ENCODE measurements at places on chromosomes 7 and 10.

DNA sequence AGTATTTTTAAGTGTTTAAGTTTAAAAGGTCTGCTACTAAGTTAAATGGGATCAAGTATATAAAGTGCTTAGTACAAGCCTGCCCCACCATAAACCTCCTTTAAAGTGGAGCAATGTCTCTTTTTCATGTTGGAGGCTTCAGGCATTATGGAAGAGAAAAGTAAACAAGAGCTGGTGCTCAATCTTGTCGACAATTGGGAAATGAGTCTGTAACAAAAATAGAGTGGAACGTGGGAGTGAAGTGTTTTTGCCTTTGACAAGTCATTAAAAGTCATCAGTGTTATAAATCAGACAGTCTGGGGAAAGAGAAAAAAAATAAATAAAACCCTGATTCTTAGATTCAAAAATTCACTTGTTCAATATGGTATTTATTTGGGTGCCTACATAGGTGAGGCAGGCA lies 44.7 kb downstream of the DNAJC12 start:
- no peak for DNase-seq

DNA sequence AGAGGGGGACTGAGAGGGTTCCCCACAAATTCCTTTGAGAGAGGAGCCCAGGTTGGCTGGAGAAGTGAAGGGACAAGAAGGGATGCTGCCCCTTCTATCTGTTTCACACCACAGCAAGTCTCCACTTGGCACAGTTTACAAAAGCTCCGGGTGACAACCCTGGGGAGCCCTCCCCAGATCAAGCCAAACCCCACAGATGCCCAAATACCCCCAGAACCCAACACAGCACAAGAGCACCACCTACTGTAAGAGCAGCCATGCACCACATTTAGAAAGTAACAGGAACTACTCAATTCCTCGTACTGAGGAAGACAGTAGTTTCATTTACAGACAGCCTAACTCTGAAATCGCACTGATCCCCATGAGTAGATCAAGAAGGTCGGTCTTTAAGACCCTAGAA lies 67.8 kb upstream of the ATP6V0A4 start:
- DNase-seq, result no peak

DNA sequence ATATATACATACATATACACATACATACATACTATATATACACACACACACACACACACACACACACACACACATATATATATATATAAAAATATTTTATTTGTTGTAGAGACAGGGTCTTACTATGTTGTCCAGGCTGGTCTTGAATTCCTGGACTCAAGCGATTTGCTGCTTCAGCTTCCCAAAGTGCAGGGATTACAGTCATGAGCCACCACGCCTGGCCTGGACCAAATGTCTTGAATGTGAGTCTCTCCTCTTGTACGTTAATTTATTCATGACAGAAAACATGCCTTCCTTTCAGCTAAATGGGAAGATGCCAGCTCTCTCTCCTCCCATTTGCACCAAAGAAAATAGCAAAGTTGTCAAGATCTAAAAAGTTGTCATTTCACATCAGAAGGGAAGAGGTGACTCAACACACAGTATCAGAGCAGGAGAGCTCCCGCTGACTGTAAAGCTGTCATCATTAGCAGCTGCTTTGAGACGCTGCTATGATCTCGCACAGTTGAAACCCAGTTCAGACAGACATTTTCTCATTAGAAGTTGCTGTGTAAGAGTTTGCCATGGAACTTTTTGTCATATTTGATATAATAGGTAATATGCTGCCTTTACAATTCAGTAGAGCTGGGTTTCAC lies 224.3 kb downstream of the SFMBT2 start:
- no peak for DNase-seq

GRCh38 chr7:70787286-70787685 lies 344.7 kb upstream of the GALNT17 start:
- no peak for DNase-seq

DNA sequence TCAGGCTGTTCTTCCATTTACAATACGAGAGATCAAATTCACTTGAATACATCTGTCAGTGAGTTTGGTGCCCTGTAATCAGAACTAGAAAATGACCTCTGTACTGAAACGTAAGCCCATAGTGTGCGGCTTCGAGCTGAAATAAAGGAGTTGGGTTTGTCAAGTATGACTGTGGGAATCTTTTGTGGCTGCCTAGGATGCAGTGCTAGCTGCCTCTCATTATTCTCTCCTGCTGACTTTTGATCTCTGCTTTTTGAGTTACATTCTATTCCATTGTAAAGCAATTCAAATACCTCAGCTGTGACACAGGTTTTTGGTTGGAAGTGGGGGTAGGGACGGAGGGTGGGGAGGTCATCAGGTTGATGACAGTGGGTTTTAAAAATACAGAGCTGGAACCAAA lies 40.4 kb downstream of the ICA1 start:
- DNase-seq, result no peak

GRCh38 chr7:99679400-99680191 lies at the start of gene CYP3A5:
TSS of gene CYP3A5 (minus strand) at chr7:99679996. CDS start at chr7:99679896, 100 bp downstream.
- DNase-seq, result no peak

- DNase-seq, result no peak
Observed at GRCh38 chr10:75737580-75737949, 306.1 kb downstream of the LRMDA start.

- DNase-seq, result no peak
Observed at GRCh38 chr10:16944986-16945385, 127.8 kb upstream of the RSU1 start.

DNA sequence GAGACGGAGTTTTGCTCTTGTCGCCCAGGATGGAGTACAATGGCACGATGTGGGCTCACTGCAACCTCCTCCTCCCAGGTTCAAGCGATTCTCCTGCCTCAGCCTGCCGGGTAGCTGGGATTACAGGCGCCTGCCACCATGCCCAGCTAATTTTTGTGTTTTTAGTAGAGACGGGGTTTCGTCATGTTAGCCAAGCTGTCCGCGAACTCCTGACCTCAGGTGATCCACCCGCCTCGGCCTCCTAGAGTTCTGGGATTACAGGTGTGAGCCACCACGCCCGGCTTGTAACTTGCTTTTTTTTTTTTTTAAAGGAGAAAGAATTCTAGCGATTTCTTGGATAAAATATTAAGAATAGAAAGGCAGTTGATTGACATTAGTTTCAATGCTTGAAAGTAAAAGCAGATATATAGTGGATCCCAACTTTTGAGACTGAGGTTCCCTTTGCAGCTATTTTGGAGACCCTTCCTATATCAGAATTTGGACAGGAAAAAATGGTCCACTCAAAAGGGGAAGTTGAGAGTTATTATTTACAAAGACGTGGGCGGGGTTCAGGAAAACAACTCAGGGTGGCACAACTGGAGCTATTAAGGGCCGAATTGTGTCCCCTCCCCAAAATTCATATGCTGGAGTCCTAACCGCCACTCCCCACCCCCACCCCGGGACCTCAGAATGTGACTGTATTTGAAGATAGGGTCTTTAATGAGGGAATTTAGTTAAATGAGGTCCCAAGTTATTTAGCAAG lies 1.3 kb upstream of the ERCC6 start:
- DNase-seq, result no peak

GRCh38 chr7:137820677-137821420 lies 25.9 kb downstream of the DGKI start:
- DNase-seq, result peak; percentile 76

GRCh38 chr7:86094166-86094669 lies 549.5 kb upstream of the GRM3 start:
- DNase-seq, result no peak

DNA sequence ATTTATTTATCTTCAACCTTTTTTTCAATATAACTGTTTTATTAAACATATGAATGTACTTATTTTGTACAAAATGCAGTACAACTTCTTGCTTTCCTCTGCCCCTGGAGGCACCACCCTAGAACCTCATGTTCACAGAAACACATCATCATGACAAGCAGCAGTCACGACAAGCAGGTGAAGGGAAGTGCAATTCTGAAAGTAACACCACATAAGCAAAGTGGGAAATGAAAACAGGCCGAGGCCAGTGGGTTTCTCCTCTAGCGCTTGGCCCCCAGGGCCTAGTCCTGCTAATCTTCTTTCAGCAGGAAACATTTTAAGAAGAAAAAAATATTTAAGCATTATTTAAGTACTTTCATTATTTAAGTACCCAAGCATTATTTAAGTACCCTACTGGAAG lies 598.1 kb downstream of the SH2D4B start:
- no peak for DNase-seq

GRCh38 chr7:141356161-141356560 lies 195.0 kb upstream of the AGK start:
- DNase-seq, result no peak

GRCh38 chr10:75776738-75777504 lies 345.5 kb downstream of the LRMDA start:
- no peak for DNase-seq

DNA sequence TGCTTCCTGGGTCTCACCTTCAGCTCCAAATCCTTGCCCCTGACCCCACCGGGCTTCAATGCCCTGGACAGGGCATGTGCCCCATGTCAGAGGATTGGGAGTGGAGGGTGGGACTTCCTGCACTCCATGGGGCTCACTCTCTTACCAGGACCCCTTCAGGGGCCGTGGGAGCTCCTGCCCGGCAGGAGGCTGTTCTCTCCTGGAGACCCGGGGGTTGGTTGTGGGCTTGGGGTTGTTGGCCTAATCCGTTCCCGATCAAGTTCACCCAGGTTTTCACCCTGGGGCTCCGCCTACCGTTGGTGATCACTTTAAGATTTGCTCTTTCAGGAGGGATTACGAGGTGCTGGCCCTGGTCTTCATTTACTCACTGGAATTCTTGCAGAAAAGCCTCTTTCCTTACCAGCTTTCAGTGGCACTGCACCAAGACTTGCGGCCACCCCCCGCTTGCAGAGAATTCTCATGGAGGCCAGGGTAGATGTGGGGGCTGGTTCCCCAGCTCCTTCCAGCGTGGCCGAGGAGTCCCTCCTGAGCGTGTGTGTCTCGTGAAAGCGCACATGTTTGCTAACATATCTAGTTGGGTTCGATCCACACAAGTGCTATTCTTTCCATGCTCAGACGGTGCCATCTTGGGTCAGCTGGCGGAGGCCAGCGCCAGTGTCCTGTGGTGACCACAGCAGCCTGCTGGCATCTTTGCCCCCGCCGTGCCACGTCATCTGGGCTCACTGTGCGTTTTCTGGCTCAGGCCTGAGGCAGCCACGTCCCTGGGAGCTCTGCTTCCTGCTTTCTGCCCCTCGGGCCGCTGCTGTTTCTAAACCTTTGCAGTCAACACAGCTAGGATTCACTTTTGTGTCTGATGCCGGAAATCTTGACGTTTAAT lies 15.6 kb downstream of the PWWP2B start:
- DNase-seq, result peak; percentile 43

GRCh38 chr10:14635043-14635710 lies 139.5 kb downstream of the FAM107B start:
- no peak for DNase-seq

GRCh38 chr7:45278763-45279398 lies 121.3 kb downstream of the RAMP3 start:
- no peak for DNase-seq

DNA sequence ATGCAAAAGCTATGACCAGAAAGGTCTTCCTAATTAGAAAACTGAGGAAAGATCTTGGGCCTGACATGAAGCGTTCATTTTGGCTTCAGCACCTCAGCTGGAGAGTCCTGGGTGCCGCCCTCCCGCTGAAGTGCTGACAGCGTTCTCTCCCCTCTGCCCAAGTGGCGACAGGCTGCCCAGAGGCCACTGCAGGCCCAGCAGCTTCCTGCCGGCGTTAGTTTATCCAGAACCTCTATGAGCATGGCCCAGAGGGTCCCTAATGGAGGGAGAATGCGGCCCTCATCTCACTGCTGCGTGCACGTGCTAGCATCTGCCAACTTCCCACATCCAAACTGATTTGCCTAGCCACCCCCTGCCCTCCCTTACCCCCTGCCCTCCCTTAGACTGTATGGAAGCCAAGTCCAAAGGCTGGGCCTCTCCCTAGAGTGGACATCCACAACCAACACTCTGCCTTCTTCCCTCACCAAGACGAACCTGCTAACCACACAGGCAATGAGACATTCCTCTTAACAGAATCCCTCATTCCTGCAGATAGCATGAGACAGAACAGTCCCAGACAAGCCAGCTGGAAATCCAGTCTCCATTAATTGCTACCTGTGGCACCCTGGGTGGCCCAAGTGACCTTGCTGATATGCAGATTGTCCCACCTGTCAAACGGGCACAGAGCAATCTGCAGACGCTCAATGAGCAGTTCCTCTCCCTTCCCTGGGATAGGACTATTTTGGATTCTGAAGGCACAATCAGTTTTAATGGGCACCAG lies 108.4 kb downstream of the C10orf90 start:
- no peak for DNase-seq

DNA sequence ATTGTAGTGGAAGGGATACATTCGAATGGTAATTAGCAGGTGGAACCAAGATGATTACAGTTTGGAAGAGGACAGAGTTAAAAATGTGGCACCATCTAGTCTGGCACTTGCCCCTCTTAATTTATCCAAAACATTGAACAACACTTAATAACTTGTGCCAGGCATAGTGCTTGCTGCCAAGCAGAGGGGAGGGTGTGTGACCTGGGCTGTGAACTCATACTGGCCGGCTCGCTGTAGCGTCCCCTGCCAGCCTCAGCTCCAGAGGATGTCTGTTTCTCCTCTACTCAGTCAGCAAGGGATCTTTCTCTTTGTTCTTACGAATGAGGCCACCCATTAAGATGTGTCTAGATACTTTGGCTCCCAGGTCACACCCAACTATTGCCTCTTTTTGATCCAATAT lies 179.4 kb upstream of the INHBA start:
- peak; percentile 3 for DNase-seq

DNA sequence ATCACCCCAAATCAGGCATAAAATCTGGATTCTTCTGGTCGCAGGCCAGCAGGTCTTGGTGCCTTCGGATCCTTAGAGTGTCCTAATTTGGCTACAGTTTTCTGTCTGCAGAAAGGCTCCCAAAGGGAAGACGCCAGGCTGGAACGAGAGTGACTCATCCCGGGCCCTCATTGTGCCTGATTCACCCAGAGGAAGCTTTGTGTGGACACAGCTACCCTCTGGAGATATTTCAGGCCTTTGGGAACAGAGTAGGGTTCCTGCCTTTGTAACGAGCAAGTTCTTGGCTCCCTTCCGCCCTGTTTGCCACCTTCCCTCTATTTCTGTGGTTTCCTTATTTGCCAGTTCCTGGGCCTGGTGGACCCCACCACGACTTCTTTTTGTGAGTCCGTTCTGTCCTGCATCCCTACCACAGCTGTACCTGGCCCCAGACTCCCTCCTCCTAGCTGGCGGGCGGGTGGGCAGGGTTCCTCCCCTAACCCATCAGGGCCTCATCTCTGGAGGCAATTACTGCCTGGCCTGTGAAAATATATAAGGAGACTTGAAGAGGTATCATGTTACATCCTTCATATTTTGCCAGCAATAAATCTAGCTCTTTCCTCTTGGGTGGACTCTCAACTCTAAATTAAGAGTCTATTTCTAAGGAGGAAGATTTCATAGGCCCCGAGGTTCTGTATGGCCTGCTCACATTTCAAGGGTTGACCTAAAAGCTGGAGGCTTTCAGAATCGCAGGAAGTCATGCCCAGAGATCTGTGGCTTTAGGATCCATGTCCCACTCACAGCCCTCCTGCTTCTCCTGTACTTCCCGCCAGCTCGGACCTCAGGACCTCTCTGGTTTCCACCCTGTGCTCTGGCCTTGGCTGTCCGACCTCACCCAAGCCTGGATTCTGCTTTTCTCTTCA lies 219.2 kb upstream of the ZNF32 start:
- no peak for DNase-seq

Data from G401 (cell line).